ENCODE measurements at places on chromosomes 4 and X.

DNA sequence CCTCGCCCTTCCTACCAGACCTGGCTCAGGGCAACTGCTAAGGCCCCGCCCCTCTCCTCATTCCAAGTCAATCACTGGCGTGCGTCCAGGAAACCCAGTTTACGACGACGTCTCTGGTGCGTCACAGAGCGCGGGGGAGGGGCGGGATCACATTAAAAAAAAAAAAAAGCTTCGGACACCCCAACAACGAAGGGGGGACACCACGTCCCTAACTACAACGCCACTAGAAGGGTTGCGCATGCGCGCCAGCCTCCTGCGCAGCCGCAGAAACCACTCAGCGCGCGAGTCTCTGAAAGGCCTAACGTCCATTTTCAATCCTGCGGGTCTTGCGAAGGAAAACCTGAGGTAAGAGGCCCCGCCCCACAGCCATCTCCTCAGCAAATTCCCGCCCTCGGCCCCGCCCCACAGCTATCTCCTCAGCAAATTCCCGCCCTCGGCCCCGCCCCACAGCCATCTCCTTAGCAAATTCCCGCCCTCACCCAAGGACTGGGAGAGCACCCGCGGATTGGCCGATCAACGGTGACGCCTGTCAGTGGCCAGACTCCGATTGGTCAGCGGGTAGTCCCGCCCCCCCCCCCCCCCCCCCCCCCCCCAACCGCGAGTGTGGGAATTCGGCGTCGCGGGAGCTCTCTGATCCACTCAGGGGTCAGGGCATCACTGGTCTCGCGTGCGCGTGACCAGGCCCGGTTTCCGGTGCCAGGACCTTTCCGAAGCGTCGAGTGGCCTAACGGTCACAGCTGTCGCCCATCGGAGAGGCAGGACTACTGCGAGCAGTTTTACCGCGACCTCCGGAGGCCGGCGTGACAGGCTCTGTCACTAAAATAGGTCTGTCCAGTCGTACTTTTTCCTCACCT is at the start of gene SCML1:
TSS of gene SCML1 (plus strand) at position 638 of the 854 bp plus-strand sequence. CDS start 6,694 bp downstream, outside the sequence.
- DNase-seq = peak; percentile 91

DNA sequence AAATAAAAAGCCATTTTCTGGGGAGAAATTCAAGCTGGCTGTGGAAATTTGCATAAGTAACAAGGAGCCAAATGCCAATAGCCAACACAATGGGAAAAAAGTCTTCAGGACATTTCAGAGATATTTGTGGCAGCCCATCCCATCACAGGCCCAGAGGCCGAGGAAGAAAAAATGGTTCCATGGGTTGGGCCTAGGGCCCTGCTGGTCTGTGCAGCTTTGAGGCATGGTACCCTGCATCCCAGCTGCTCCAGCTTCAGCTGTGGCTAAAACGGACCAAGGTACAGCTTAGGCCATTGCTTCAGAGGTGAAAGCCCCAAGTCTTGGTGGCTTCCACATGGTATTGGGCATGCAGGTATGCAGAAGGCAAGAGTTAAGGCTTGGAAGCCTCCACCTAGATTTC is 14.2 kb upstream of the IL9R start:
- no peak for DNase-seq

DNA sequence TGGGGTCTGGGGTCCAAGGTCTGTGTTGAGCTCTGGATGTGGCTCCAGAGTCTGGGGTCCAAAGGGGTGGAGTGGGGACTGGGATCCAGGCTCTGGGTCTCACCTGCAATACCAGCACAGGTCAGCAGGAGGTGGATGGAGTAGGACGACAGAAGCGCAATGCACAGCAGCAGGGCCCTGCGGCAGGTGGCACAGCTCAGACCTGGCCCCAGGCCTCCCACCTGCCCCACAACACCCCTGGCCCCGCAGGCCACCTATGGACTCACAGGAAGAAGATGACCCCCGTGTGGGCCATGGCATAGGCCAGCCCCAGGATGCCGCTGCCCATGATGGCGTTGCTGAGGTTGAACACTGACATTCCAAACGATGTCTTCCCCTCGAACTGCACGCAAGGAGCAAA is 3.4 kb downstream of the SLC38A5 start:
- DNase-seq = no peak

DNA sequence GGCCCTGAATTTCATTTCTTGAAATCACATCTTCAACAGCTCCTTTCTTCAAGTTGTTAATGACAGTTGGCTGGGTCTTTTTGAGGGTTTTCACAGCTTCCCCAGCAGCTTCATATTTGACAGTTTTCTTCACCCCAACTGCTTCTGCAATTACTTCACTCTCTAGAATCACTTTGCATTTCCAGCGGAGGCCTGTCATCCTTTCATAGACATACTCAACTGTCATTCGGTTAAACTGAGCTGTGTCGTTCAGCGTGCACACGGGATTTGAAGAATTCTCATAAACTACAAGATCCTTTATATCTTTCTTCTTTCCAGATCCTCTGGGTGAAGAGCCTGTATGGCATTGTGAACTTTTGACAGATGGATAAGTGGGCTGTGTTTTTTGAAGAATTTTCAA is 15.4 kb downstream of the UBE2A start:
- no peak for DNase-seq

GRCh38 chr4:93852680-93853079 is 24.1 kb downstream of the ATOH1 start:
- no peak for DNase-seq

DNA sequence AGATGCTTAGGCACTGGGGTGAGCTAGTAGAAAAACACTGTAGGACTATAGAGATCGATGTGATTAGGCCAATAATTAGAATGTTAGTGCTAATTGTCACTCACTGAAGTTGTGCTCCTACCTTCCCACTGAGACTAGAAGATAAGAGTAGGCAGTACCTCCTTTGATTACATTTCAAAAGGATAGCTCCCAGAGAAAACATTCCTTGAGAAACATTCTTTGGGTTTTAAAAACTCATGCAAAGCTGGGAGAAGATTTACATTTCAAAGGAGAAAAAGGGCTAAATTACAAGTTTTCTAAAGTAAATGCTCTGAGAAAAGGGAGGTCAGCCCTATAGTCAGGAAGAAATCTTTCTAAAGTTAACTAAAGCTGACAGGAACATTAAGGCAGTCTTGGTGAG is 860.3 kb upstream of the NDST4 start:
- DNase-seq = no peak

DNA sequence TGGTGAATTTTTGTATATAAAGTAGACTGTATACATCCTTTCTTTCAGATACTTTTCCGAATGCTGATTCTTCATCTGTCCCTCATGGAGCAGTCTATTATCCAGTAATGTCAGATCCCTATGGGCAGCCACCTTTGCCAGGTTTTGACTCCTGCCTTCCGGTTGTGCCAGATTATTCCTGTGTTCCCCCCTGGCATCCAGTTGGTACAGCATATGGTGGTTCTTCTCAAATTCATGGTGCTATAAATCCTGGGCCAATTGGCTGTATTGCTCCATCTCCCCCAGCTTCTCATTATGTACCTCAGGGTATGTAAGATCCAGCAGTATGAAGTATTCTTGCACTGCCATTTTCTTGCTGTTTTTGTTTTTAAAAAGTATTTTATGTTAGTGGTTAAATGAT is 78.7 kb downstream of the ALG13 start:
- no peak for DNase-seq

- no peak for DNase-seq
Observed at GRCh38 chrX:100600758-100601157, 16.0 kb downstream of the TNMD start.

DNA sequence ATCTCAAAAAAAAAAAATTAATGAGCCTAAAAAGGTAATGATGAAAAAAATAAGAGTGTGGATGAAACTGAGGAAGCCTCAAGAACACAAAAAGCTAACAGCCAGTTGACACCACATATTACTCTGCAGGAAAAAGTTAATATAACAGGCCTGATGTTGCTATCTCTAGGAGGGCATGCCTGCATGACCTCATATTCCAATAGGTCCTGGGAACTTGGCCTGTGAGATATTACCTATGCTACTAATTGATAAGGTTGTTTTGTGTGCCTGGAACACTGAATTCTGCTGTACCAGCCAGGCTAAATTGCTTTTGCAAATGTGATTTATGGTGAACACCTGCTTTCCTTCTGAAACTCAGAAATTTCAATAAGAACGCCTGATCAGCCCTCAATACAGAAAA is 15.9 kb downstream of the SLC9A7 start:
- no peak for DNase-seq

DNA sequence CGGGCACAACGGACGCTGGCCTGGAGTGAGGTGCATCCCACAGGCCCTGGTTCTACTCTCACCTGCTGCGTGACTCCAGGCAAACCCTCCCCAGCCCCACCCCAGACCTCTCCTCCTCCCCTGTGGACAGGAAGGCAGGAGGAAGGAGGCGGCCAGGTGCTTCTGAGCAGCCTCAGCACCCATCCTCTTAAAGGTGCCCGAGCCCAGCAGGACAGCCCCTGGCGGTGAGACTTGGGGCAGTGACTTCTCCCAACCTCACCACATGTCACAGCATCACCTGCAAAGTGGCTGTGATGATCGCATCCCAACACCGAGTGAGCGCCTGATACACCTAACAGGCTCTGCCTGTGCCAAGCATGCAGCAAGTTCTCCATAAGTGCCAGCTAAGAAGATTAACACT is 17.1 kb upstream of the MAN2B2 start:
- no peak for DNase-seq

- DNase-seq = no peak
Observed at GRCh38 chr4:103400405-103400804, 202.3 kb upstream of the CENPE start.

DNA sequence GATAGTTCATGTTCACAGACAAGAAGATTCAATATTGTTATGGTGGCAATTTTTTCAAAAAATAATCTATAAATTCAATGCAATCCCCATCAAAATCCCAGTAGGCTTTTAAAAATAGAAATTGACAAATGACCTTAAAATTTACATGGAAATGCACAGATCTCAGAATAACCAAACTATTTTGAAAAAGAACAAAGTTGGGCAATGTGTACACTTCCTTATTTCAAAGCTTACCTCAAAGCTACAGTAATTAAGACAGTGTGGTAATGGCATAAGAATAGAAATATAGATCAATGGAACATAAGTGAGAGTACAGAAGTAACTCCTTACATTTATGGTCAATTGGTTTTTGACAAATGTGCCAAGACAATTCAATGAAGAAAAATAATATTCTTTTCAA is 39.0 kb downstream of the FRMD7 start:
- no peak for DNase-seq

DNA sequence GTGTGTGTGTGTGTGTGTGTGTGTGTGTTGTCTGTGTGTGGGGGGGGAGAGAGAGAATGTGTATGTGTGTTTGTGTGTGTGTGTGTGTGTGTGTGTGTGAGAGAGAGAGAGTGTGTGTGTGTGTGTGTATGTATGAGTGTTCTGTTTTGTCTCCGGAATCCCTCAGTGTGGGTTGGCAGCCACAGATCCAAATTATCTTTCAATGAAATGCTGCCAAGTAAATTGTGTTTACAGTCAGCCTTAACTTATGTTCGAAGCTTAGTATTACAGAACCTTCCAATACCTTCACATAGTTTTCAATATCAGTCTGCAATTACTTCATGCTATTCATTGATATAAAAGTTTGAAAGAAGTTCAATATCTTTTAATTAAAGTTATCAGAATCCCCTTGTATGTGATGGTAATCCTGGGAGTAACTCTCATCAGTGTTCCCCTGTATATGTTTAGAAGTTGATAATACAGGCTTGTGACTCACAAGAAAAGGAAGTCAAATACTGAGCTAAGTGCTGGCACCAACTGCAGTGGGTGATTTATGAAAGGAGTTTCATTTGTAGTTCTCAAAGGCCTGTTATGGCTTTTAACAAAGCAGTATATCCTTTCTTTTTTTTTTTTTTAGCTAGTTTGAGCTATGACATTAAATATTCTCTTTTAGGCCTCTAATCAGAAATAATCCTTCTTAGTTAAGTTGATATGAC is 51.6 kb upstream of the HTR2C start:
- DNase-seq = no peak

DNA sequence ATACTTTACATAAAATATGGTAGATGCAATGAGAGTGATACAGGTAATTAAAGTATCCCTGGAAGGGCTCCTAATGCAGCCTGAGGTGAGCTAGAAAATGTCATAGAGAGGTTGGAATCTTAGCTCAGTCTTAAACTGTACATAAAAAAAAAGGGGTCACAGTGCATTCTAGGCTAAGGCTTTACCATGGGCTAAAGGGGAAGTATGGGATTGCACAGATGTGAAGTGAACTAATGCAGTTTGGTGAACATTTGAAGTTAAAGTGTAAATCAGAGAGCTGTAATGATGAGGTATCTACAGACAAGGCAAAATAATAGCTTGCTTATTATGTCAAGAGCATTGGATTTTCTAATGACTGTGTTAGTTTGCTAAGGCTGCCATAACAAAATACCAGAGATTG is 405.9 kb downstream of the ADGRL3 start:
- DNase-seq = no peak

- peak; percentile 21 for DNase-seq
Observed at GRCh38 chrX:104728456-104728855, 162.5 kb downstream of the IL1RAPL2 start.

DNA sequence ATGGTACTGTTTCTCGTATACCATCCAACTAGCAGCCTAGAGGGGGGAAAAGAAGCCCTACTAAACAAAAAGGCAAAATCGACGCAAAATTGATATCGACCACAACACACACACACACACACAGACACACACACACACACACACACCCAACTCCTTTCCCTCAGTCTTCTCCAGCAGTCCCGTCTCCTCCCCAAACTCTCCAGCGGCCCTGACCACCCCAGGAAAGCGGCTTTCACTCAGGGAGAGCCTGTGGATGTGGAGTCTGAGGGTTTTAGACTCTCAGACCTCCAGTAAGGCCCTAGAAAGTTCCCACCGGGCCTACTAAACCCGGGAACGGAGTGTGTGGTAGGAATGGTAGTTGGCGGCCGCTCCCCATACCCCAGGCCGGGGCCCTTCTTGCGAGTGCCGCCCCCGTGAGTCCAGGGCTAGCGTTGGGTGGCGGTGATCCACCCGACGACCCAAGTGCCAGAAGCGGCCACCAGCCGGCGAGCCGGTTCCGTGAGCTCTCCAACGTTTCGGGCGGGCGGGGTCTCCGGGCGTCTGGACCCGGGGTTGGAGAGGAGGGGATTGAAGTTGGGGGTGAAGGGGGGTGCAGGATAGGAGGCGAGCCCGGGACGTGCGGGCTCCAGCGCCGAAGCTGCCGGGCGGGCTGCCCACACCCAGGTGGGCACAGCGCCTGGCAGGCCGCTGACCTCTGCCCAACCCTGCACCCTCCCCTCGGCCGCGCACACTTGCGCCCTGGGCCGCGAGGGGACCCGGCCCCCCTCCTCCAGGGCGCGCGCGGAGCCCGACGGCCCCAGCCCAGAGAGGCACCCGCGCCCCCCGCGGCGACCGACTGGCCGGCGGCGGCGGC is 13.7 kb downstream of the ARX start:
- peak; percentile 22 for DNase-seq
